ENCODE measurements at places on chromosomes 7 and 10.

- no peak for DNase-seq
Observed at GRCh38 chr10:89566095-89566950, 30.9 kb upstream of the SLC16A12 start.

DNA sequence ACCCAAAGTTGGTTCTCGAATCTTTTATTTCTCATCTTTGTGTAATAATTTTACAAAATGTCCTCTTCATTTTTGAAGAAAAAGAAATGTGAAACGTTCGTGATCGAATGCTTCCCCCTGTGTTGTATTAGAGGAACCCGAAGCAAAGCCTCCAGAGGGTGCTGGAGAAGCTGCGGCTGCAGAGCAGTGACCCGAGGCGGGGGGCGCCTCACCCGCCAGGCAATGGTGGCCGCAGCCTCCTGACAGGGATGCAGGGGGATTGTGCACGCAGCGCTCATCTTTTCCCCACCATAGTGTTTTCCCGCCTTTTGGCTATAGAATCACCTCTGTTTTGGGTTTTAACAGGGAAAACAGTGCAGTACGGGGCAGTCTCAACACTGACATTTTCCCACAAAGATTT, 307.5 kb upstream of the ANKRD30A start:
- DNase-seq, result no peak

DNA sequence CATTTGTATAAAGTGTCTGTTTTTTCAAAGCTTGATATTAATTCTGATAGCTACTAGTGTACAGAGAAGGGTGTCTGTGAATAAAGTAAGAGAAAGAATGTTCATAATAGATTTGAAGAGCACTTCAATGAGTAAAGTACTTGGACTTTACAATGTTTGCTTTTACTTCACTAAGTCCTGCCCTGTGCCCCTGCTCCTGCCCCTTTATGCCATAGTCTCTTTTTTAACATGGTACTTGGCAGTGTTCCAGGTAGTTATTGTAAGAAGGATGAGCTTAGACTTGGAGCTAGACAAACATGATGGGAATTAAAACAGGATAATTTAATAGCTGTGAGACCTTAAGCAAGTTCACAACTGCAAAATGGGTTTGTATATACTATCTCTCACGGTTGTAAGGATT, 41.0 kb downstream of the ZEB1 start:
- no peak for DNase-seq

GRCh38 chr7:156017431-156017830, 205.2 kb upstream of the SHH start:
- DNase-seq, result no peak

DNA sequence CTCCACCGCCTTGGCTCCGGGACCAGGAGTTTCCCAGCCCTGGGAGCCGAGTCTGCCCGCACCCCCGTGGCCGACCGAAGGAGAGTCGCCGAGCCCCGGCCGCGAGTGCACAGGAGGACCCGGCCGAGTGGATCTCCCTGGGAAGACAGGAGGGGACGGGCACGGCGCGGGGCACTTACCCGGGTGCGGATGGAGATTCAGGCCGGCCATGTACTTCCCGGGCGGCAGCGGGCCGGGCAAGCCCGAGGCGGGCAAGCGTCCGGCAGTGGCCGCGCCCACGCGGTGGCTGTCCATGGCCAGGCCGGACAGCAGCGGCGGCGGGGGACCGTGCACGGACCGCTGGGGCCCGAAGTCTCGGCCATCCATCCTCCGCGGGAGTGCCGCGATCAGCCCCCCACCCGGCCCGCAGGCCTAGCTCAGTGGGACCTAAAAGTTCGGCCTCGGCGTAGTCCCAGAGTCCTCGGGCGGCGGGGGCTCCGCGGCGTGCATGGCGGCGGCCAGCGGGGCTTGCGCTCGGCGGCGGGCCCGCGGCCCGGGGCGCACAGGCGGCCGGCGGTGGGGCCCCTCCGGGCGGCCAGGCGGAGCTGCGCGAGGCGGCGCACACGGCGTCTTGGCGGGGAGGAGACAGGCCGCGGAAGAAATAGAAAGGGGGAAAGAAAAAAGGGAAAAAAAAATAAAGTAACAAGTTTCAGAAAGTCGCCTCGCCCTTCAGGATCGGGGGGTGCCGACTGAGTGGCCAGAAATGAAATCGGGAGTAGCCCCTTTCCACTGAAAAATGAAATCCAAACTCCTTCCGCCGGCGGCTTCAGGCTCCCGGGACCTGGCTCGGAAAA, 2.5 kb downstream of the TNRC18 start:
- DNase-seq, result no peak

- no peak for DNase-seq
Observed at GRCh38 chr10:131282961-131283360, 28.6 kb downstream of the TCERG1L start.

GRCh38 chr7:4699841-4700240, 17.7 kb downstream of the FOXK1 start:
- DNase-seq, result no peak

GRCh38 chr7:30926313-30926712, 14.7 kb downstream of the AQP1 start:
- no peak for DNase-seq

All from muscle of back (tissue), 13 donors.